ENCODE measurements at places on chromosomes 6 and 20.

DNA sequence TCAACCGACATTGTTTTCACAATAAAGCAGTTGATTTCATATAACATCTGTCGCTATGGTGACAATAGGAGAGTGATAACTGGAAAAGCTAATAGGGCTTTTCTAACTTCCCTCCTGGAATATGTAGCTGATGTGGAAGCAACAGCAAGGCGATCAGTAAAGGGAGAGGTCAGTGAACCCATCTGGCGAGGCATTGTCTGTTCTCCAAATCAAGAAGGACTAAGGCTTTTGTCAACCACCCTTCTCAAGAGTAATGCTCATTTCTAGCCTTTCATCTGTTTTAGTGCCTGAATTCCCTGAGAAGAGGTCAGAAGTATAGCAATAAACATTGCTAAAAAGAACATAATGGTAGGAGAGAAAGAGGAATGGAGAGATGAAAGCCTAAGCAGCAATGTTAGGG is 201.3 kb downstream of the AKAP7 start:
- no peak for DNase-seq

- no peak for DNase-seq
These were observed 11.9 kb downstream of the CCDC167 start for GRCh38 chr6:37487591-37488380.

- no peak for DNase-seq
These were observed 373.5 kb upstream of the FLRT3 start for GRCh38 chr20:14710951-14711350.

GRCh38 chr20:56187534-56188165 is 60.9 kb upstream of the MC3R start:
- no peak for DNase-seq

GRCh38 chr6:68758559-68758958 is 123.5 kb downstream of the ADGRB3 start:
- DNase-seq = no peak

Data from thoracic aorta (tissue), 2 donors.